Large intestine (tissue), 12 donors: ENCODE measurements at places on chromosomes 3 and 15. TPM values are rescaled to one million over a fixed set of nuclear protein-coding genes. Genes with fewer than 3 reads are reported as not detected.

DNA sequence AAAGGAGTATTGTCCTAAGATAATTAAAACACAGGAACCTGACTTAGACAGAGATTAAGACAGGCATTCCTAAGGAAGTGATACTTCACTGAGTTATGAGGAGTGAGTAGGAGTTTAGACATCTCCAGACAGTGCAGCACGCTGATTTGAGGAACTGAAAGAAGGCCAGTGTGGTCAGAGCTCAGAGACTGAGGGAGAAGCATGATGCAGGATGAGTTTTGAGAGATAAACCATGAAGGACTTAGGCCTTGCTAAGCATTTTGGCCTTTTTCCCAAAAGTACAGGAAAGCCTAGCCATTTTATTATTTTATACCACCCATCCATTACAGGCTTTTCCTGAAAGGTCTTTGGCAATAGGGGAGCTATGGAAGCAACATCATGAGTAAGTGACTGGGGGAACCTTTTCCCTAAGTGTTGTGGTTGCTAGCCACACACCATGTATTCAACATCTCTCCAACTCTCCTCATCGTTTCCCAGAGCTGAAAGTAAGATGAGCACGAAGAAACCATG lies 375.6 kb upstream of the TPRG1 start:
- no peak for DNase-seq

- no peak for DNase-seq
These were observed 80.9 kb downstream of the TNIK start for GRCh38 chr3:171379281-171379680.

- DNase-seq: no peak
These were observed 18.0 kb upstream of the SPTBN5 start for GRCh38 chr15:41911691-41912345.

Gene SI
- polyA plus RNA-seq: 722 TPM

Gene RAP2B
- 5.2 TPM for polyA plus RNA-seq

Gene EDEM1
- polyA plus RNA-seq: 22.2 TPM

- no peak for DNase-seq
These were observed 89.3 kb upstream of the TRIM42 start for GRCh38 chr3:140588558-140588957.

GRCh38 chr3:23743141-23743784 lies 62.5 kb upstream of the UBE2E1 start:
- DNase-seq: no peak

Gene AGBL1
- polyA plus RNA-seq: 0.04 TPM

Gene SLC28A1
- polyA plus RNA-seq: 33.1 TPM

Gene ZBTB47
- 12.5 TPM for polyA plus RNA-seq

Gene ARL6
- polyA plus RNA-seq: 5.5 TPM

Gene MED12L
- polyA plus RNA-seq: 5.4 TPM

Gene ADAMTS7
- 10.6 TPM for polyA plus RNA-seq

Gene MAN2C1
- 211 TPM for polyA plus RNA-seq

DNA sequence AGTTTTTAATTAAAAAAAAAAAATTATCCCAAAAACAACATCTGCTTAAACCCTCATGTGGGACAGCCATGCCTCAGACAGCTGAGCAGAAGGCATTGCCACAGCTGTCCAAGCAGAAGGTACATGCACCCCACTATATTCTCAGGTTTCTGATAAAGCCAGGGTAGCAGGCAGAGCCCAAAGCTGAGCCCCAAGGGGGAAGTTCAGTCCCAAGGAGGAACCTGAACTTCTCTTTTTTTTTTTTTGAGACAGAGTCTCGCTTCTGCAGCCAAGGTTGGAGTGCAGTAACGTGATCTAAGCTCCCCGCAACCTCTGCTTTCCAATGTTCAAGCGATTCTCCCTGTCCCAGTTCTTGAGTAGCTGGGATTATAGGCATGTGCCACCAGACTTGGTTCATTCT lies 33.2 kb downstream of the MKRN2 start:
- no peak for DNase-seq

DNA sequence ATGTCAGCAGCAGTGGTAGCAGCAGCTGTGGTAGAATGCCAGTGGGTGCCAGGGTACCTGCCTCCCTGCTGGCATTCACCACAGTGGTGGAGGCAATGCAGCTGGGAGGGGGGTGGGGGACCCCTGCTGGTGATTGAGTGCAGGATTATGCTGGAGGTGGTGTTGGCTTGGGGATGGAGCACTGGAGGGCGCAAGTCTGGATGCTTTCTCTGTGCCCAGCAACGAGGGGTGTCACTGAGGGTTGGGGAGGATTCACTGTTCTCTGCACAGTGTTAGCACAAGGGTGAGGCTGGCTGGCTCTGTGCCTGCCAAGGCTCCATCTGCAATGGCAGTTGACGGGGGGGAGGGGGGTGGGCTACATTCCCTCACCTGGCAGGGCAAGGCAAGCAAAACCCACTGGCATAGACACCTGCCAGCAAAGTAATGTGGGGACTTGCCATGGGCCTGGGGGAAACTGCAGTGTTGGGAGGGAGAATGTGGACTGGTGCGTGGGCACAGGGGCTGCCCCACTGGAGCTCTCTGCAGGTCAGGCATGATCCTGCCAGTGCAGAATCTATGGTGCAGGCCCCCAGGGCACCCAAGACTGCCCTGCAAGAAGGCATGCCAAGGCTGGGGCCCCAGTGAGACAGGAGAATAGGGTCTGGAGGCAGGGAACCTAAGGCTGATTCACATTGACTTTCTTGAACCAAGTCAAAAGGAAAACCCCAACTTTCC lies 64.3 kb downstream of the MINDY4B start:
- DNase-seq: no peak

GRCh38 chr3:44831232-44831631 lies 30.5 kb upstream of the TMEM42 start:
- no peak for DNase-seq

Gene ARGFX
- polyA plus RNA-seq: not detected

Gene CCR9
- 1.0 TPM for polyA plus RNA-seq

Gene CX3CR1
- polyA plus RNA-seq: 2.8 TPM

- no peak for DNase-seq
These were observed 54.4 kb upstream of the SLC12A8 start for GRCh38 chr3:125266971-125267370.

DNA sequence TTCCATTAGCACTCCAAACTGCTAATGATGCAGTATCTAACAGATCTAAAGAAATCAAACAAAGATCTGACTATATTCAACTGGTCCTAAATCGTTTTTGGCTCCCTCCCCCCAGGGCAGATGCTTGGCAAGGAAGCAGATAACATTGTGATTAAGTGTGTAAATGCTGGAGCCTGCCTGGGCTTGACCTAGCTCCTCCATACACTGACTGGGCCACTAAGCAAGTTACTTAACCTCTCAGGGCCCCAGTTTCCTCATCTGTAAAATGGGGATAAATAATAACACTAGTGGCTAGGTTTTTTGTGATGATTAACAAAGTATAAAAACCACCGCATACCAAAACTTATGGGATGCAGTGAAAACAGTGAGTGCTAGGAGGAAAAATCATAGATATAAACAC lies 9.2 kb downstream of the EID1 start:
- no peak for DNase-seq

- no peak for DNase-seq
These were observed 173.9 kb downstream of the PYDC2 start for GRCh38 chr3:191634902-191635301.

DNA sequence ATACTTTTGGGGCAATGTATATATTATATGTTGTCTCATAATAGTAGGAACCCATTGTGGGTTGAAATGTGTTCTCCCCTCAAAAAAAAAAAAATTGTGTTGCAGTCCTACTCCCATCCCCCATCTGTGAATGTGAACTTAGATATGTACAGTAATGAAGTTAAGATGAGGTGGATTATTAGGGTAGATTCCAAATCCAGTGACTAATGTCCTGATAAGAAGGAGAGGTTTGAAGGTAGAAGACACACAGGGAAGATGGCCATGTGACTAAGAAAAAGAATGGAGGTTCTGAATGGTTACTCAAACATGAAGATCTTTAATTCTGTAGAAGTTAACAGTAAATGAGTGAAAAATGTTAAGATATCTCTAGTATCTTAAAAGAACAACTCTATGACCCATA lies 3.0 kb upstream of the ATOSA start:
- no peak for DNase-seq

Gene RLBP1
- polyA plus RNA-seq: 2.8 TPM

GRCh38 chr15:53448232-53449015 lies 311.0 kb downstream of the WDR72 start:
- no peak for DNase-seq

Gene FBXW12
- polyA plus RNA-seq: 0.18 TPM

Gene LNP1
- 2.2 TPM for polyA plus RNA-seq

Gene ZNF660
- polyA plus RNA-seq: 5.7 TPM
